ENCODE measurements at places on chromosomes 12 and 14. TPM values are rescaled to one million over a fixed set of nuclear protein-coding genes. Genes with fewer than 3 reads are reported as not detected.

DNA sequence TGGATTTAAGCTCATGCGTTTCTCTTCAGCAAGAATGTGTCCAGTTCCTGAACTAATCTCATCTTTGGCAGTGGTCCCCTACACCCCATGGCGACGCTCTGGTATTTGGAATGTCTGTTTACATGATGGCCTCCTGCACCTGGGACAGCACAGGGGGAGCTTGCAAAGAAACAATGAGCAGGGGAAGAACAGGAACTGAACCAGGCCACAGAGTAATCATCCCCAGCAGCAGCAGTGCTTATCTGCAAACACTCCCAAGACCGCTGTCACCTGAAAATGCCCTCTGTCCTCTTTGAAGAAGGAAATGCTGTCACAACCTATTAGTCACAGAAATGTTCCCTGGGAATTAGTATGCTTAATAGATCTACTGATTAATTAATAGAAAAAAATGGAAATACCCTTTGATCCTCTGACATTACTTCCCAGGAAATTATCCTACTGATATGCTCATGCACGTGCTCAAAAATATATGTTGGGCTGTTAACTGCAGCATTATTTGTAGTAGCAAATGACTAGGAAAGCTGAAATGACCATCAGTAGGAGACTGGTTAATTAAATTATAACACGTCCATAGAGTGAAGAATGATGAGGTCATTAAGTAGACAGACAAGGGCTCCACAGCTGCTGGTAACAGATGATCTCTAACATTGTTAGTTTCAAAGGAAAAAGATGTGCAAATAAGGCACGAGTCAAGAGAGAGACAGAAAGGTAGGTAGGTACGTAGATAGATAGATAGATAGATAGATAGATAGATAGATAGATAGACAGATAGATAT is 279.3 kb upstream of the FLRT2 start:
- no peak overlapping the region for H3K4me3 ChIP-seq
- H3K36me3 ChIP-seq = no peaks in the 10 kb centered on the region
- no peaks in the 10 kb centered on the region for H3K27me3 ChIP-seq

- peaks cover 8% of the 10 kb centered on the region for H3K4me1 ChIP-seq
- H3K27ac ChIP-seq = no peak overlapping the region
- no peaks in the 10 kb centered on the region for H3K27me3 ChIP-seq
- no peak overlapping the region for H3K4me3 ChIP-seq
- H3K36me3 ChIP-seq = no peaks in the 10 kb centered on the region
- DNase-seq = peak; percentile 78
Observed at GRCh38 chr12:76883811-76884210, 5.0 kb upstream of the CSRP2 start.

DNA sequence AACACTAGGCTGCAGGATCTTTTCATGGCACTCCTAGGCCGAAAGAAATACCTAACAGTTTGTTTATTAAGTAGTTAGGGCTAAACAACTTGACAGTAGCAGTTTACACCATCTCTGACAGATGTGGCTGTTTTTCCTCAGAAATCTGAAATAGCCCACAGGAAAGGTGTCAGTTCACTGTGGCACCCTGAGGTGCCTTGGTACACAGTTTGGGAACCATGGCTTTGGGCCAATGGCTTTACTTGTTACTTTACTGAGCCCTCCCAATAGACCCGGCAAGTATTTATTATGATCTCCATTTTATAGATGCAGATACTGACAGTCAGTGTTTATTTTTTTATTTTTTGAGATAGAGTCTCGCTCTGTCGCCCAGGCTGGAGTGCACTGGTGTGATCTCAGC is 69.3 kb downstream of the RBM19 start:
- H3K4me1 ChIP-seq = peaks cover 15% of the 10 kb centered on the region
- peaks cover 8% of the 10 kb centered on the region for H3K36me3 ChIP-seq

DNA sequence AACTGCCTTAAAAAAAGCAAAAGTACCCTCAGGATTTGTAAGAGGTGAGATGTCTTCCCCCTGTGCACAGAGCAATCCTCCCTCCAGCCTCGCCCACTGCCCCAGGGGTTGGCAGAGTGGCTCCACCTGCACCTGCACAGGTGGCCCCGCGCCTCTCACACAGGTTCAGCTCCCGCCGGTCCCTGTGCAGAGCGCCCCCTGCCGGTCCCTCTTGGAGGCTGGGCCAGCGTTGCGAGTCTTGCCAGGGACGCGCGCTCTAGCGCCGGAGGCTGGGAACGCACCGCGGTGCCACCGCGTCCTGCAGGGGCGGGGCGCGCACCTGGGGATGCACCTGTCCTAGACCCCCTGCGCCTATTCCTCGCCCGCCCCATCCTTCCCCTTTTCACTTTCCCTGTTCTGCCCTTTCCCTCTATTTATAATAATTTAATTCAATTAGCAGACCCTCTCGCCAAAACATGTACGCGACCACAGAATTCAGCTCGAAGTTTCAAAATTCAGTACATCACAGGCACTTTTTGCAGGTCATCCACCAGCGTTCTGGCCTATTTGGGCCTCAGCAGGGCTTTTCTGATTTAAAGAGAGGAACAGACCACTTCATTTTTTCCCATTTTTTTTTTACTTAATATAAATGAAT is 618.6 kb downstream of the AACS start:
- H3K36me3 ChIP-seq = no peaks in the 10 kb centered on the region
- H3K4me1 ChIP-seq = no peaks in the 10 kb centered on the region
- H3K4me3 ChIP-seq = no peak overlapping the region
- peaks cover 3% of the 10 kb centered on the region for H3K27me3 ChIP-seq
- no peak overlapping the region for H3K27ac ChIP-seq

GRCh38 chr14:34013721-34014060 is 62.8 kb upstream of the EGLN3 start:
- no peak overlapping the region for H3K27ac ChIP-seq
- H3K4me1 ChIP-seq = no peaks in the 10 kb centered on the region
- no peaks in the 10 kb centered on the region for H3K27me3 ChIP-seq
- no peaks in the 10 kb centered on the region for H3K36me3 ChIP-seq

- no peaks in the 10 kb centered on the region for H3K27me3 ChIP-seq
- no peak for DNase-seq
- no peaks in the 10 kb centered on the region for H3K4me1 ChIP-seq
- no peak overlapping the region for H3K4me3 ChIP-seq
- H3K36me3 ChIP-seq = peaks cover 21% of the 10 kb centered on the region
Observed at GRCh38 chr14:64025479-64025878, 172.7 kb downstream of the SYNE2 start.

DNA sequence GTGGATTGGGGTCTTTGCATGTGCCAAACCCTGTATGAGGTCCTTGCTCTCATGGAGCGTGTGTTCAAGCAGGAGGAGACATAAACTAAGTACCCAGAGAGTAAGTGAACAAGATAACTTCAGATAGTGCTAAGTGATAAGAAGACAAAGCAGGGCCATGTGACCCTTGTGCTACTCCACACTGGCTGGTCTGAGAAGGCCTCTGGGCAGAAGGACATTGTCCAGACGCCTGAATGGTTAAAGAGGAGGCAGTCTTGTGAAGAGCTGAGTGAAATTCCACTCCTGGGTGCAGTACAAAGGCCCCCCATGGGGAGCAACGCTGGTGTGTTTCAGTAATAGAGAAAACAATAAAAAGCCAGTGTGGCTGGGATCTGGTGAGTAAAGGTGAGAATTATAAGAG is 93.3 kb upstream of the RIC8B start:
- no peak overlapping the region for H3K4me3 ChIP-seq
- H3K27me3 ChIP-seq = no peaks in the 10 kb centered on the region
- no peak overlapping the region for H3K27ac ChIP-seq
- no peaks in the 10 kb centered on the region for H3K4me1 ChIP-seq
- DNase-seq = no peak

GRCh38 chr12:129393357-129393937 is 510.4 kb downstream of the TMEM132D start:
- no peaks in the 10 kb centered on the region for H3K4me1 ChIP-seq
- H3K36me3 ChIP-seq = no peaks in the 10 kb centered on the region
- H3K4me3 ChIP-seq = no peak overlapping the region
- no peak for DNase-seq
- H3K27me3 ChIP-seq = no peaks in the 10 kb centered on the region

Gene ASCL1
- polyA plus RNA-seq = not detected

Gene AGAP2
- polyA plus RNA-seq = 10.5 TPM

Gene PARP11
- 6.2 TPM for polyA plus RNA-seq

Gene ACOT6
- polyA plus RNA-seq = not detected
